ENCODE measurements at places on chromosomes 1 and 21. TPM values are rescaled to one million over a fixed set of nuclear protein-coding genes. Genes with fewer than 3 reads are reported as not detected.
A peak's percentile ranks its signal among the peaks of the same experiment; 100 is the strongest.

GRCh38 chr1:62263006-62263813 is 56.0 kb downstream of the KANK4 start:
- no peaks in the 10 kb centered on the region for H3K36me3 ChIP-seq
- no peak overlapping the region for H3K4me3 ChIP-seq
- no peaks in the 10 kb centered on the region for H3K4me1 ChIP-seq

The SPATA45 gene
- total RNA-seq: not detected

The FAAH gene
- total RNA-seq: 6.6 TPM

The TFF2 gene
- total RNA-seq: not detected

GRCh38 chr21:44083631-44084291 is 23.4 kb upstream of the PWP2 start:
- no peaks in the 10 kb centered on the region for H3K27me3 ChIP-seq
- H3K27ac ChIP-seq: peak overlapping the region; percentile 95
- H3K4me1 ChIP-seq: peaks cover 90% of the 10 kb centered on the region
- peak overlapping the region; percentile 88 for H3K4me3 ChIP-seq
- peaks cover 39% of the 10 kb centered on the region for H3K36me3 ChIP-seq

DNA sequence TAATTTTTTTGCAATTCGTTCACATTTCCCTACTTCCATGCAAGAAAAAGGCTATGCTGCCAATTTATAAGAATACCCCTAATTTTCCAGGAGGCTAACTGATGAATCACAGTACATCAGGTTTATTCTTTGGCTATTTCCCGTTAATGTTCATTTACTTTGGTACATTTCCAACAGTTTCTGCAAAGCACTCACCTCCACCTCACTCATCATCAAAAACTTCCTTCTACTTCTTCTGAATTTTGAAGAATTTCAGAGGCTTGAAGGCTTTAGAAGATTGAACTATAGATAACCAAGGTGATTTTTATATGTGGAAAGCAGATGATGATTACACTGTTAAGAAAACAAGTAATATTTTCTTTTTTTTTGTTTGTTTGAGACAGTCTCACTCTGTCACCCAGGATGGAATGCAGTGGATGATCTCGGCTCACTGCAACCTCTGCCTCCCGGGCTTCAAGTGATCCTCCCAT is 60.5 kb upstream of the HP1BP3 start:
- DNase-seq: no peak
- H3K4me3 ChIP-seq: no peak overlapping the region
- H3K4me1 ChIP-seq: no peaks in the 10 kb centered on the region
- H3K36me3 ChIP-seq: peaks cover 32% of the 10 kb centered on the region
- H3K27me3 ChIP-seq: no peaks in the 10 kb centered on the region

GRCh38 chr1:18948913-18949685 is 7.4 kb downstream of the IFFO2 start:
- H3K4me3 ChIP-seq: peak overlapping the region; percentile 92
- no peak for DNase-seq
- H3K27ac ChIP-seq: peak overlapping the region; percentile 99
- no peaks in the 10 kb centered on the region for H3K27me3 ChIP-seq
